Effector memory CD8-positive, alpha-beta T cell (primary cell): ENCODE measurements at places on chromosomes 12 and 14.
A peak's percentile ranks its signal among the peaks of the same experiment; 100 is the strongest.

GRCh38 chr14:90521084-90521929 lies 124.5 kb downstream of the CALM1 start:
- no peak for DNase-seq

DNA sequence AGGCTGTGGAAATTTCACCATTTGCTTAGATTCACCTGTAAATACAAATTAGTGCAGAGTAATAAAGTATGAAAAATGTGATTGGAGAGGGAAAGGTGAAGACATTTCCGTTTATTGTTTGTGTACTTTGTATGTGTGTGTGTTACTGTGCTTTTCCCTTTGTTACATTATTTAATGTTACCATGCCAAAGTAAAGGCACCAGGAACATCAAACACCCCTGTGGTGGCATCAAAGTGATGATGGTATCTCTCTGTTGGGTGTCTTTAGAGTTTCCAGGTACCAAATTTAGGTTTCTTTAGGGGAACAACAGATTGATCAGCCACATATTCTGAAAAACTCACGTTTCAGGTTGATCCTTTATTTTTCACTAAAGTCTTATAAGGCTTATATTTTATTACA lies 189.0 kb upstream of the FBXO33 start:
- DNase-seq, result no peak

DNA sequence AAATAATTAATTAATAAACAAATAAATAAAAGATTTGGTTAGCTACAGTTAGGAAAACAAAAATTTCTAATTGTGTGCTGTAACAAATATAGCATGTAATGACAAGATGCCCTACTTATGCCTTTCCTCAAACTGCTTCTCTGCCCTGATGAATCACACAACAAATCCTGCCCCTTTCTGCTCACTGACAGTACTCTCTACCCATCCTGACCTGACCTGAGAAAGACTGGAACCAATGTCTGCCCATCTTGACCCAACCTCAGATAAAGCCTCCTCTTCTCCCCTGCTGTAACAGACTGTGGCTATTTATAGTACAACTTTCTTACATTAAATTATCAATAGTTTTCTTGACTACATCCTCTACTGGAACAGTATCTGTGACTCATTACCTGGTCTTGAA lies 43.7 kb downstream of the PPP1R13B start:
- DNase-seq, result no peak

DNA sequence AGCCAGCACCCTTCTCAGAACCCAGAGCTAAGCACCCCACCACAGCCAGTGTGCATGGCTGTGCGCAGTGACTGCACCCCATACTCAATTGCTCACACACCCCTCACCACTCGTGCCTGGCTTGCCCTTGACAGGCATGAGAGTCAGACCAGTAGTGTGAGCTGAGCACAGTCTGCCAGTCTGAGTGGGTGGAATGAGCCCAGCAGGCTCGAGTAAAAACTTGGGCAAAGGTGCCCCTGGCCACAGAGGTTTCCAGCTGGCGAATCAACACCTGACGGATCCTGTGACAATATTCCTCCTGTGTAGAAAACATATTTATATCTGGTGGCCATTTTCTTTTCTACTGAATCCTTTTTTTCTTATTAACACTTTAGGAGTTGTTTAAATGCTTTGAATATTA lies 202.5 kb downstream of the TMEM117 start:
- no peak for DNase-seq

DNA sequence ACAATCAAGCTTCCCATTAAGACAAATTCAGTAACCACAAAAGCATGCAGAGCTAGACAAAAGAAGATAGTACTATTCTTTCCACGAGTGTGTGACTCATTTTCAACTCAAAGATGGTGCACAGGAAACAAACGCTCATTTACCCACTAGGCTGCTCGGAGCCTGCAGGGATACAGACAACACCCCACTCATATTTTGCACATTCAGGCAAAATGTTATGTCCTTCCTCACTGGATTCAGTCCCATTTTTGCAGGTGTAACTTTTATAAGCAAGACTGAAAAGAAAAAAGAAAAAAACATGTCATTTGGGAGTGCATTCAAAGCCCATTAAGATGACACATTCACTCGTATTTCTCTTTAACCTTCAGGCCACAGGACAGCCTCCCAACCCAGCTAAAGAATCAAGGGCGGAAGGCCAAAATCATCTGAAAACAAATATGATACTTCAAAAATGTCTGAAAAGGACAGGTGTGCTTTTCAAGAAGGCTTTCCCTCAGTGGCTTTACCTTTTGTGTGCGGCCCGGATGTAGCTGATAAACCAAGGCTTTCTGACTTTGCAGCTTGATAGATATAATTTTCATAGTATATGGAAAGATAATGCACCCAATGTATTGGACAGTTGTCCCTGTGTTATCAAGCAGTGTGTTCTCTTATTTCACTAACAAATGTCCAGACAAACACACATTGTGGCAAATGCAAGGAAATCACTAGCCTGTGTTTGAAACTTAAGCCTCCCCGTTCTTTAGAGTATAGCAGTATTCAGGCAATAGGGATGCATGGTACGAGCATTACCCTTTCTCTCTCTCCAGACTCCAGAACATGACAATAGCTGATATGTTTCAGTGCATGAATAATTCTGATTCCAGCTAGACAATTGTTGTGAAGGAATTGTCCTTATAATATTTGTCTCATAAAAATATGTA lies 147.8 kb upstream of the KRR1 start:
- DNase-seq, result no peak

DNA sequence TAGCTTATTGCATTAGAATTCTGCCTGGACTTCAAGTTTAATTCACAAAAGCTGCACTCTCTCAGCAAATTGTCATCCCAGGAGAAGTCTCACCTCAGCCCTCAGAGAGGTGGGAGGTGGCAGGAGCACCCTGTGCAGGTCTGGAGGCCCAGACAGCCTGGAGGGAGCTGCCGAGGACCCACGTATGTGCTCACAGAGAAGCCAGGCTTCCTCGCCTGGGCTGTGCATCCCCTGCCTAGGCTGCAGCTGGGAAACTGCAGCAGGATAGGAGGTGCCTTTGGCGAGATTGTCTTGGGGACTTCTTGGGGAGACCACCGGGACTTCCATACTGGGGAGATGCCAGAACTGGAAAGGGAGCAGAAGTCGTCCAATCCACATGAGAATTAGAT lies 8.8 kb downstream of the CPNE6 start:
- DNase-seq, result no peak

- no peak for DNase-seq
These were observed 205.4 kb upstream of the FKBP4 start for GRCh38 chr12:2589381-2589780.

DNA sequence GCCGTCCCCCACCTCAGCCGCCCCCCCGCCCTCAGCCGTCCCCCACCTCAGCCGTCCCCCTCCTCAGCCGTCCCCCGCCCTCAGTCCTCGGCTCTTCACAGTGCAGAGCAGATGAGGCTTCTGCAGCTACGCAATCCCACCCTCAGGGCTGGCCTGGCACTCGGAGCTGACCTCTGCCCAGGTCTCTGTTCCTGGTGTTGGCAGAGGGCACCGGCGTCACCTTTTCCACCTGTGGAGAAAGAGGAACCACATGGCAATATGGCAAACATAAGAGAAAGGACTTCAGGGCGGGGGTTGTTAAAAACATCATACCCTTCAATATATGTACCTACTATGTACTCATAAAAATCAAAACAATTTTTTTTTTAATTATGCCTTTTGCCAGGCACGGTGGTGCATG lies 45.8 kb downstream of the MLXIP start:
- DNase-seq, result no peak

DNA sequence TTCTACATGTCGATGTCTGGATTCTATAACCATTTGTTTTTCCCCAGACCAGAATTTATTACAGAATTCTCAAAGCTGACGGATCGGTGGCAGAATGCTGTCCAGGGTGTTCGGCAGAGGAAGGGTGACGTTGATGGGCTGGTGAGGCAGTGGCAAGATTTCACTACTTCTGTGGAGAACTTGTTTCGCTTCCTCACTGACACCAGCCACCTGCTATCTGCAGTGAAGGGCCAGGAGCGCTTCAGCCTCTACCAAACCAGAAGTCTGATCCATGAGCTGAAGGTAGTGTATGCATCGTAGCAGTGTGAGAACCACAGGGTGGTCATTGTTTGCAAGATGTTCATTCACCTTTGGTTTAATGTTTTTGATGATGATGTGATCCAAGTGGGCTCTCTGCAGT lies 124.0 kb downstream of the ESR2 start:
- no peak for DNase-seq

GRCh38 chr12:159156-159782 lies 54.7 kb downstream of the SLC6A12 start:
- no peak for DNase-seq

DNA sequence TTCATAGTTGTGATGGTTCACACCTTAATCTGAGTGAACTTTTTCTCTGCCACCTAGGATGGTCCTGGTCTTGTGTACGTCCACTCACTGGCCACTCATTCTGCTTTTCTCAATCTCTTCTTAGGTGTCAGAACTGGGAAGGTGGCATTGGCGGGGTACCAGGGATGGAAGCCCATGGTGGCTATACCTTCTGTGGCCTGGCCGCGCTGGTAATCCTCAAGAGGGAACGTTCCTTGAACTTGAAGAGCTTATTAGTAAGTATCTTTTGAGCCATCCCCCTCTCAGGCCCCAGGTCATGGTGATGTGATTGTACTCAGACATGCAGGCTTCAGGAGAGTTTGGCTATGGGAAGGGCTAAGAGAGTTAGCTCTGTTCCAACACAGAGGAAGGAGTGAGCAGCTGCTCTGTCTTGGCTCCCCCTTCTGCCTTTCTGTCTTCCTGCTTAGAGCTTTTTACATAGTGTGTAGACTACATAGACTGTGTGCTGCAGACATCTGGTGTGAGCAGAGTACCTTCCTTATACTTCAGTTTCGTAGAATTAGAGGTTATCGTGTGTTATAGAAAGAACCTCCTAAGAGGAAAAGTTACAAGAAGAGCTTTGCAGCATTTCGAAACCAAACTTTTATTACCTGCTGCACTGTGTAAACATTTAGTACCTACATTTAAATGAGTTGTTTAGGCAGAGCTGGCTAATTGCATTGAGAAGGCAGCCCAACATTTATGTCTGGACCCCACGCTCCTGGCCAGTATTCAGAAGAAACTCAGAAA lies 54.2 kb downstream of the FNTB start:
- DNase-seq, result no peak

DNA sequence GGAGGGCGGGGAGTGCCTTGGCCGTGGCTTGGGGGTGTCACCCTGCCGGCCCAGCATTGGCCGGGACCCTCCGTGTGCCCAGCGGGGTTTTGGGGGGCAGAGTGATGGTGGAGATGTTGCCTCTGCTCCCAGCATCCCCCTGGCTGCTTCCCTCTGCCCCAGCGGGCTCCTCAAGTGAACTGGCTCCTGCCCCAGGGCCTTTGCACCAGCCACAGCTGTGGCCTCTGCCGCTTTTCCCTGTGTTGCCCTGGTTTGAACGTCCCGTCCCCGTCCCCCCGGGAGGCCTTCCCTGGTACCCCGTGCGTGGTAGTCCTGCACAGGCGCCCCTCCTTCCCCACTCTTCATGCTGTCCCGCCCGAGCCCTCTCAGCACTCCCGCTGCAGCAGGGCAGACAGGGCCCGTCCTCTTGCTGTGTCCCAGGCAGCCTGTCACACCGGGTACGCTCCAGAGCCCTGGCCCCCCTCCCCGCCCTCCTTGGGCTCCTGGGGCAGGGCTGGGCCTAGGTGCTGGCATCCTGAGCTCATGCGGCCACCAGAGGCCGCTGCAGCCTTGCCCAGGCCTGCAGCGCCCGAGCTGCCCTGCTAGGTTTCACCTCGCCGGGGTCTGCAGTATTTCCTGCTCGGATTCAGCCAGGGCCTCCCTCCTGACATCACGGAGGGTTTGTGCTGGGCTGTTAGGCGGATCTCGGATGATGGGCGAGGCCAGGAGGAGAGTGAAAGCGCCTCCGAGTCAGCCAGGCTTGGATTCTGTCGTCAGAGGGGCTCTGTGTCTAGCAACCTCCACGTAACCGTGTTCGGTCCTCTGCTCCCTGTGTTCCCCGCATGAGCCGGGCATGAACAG lies 9.5 kb downstream of the NOC4L start:
- DNase-seq, result peak; percentile 71

DNA sequence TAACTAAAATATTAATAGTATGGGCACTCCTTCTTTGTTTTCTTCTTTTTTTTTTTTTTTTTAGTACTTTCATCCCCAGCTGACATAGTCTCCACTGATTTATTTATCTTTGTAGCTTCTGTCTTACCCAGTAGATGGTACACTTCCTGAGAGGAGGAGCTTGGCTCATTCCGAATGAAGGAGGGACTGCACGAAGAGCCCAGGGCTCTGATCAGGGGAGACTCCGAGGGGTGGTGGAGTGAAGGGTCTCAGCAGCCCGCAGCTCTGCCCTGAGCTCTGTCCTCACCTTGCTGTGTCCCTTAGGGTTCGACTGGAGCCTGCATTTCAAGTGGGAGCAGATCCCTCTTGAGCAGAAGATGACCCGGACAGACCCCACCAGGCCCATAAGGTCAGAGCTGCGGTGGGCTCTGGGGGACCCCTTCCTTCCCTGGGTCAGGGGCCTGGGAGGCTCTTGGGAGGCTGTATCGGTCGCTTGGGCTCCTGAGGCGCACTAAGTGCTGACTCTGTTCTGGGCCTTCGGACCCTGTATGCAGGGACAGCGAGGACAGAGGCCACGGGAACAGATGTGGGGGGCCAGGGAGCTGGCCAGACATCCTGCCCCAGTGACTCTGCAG lies 65.2 kb downstream of the ERH start:
- no peak for DNase-seq

GRCh38 chr12:99752740-99753139 lies 105.2 kb downstream of the GARIN6 start:
- no peak for DNase-seq

DNA sequence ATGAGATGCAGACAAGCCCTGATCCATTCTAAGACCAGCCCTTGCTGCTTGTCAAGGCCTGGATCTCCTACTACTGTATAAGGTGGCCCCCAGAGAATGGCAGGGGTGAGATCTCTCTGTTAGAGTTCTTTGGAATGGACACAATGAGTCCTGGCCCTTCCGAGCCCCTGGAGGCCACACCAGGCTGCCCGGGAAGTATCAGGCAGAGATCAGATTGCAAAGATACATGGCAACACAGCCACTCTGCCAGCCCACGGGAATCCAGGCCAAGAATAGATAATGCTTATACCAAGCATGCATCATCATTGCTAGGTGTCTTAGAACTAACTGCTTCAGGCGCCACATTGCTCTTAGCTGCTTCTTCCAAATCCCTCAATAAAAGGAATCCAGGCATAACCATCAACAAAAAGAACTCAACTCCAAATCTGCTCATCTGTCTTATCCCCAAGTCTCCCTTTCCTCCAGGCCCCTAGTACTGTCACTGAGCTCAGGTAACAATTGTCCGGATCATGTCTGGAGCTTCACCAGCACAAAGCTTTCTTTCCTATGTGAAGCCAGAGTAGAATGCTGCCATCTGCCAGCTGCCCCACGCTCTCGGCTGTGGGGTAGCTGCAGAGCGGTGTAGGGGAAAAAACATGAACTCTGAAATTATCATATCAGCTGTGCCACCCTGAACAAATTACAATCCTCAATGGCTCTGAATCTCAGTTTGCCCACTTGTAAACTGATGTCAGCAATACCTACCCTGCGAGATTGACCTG lies 5.5 kb upstream of the VASH1 start:
- DNase-seq, result no peak
